Neural progenitor cell (in vitro differentiated cells): ENCODE measurements at places on chromosomes 6 and 20. TPM values are rescaled to one million over a fixed set of nuclear protein-coding genes. Genes with fewer than 3 reads are reported as not detected.

- DNase-seq: no peak
- H3K4me1 ChIP-seq: peaks cover 6% of the 10 kb centered on the region
- H3K4me3 ChIP-seq: no peak overlapping the region
- H3K27me3 ChIP-seq: no peaks in the 10 kb centered on the region
These were observed 163.1 kb upstream of the PMEPA1 start for GRCh38 chr20:57872816-57873409.

- no peak overlapping the region for H3K27ac ChIP-seq
- no peaks in the 10 kb centered on the region for H3K36me3 ChIP-seq
- H3K27me3 ChIP-seq: no peaks in the 10 kb centered on the region
These were observed 127.7 kb upstream of the LRFN2 start for GRCh38 chr6:40714576-40715564.

GRCh38 chr6:137950581-137950980 lies 83.5 kb downstream of the TNFAIP3 start:
- no peaks in the 10 kb centered on the region for H3K36me3 ChIP-seq
- no peak overlapping the region for H3K27ac ChIP-seq
- peaks cover 4% of the 10 kb centered on the region for H3K4me1 ChIP-seq
- H3K27me3 ChIP-seq: no peaks in the 10 kb centered on the region

PRDM1 gene
- 0.37 and 0.43 TPM in 2 replicates for total RNA-seq
